Neural crest cell (in vitro differentiated cells): ENCODE measurements at places on chromosomes 1 and 21. TPM values are rescaled to one million over a fixed set of nuclear protein-coding genes. Genes with fewer than 3 reads are reported as not detected.

GRCh38 chr1:211013346-211014240 is 120.4 kb downstream of the KCNH1 start:
- no peak for DNase-seq

DNA sequence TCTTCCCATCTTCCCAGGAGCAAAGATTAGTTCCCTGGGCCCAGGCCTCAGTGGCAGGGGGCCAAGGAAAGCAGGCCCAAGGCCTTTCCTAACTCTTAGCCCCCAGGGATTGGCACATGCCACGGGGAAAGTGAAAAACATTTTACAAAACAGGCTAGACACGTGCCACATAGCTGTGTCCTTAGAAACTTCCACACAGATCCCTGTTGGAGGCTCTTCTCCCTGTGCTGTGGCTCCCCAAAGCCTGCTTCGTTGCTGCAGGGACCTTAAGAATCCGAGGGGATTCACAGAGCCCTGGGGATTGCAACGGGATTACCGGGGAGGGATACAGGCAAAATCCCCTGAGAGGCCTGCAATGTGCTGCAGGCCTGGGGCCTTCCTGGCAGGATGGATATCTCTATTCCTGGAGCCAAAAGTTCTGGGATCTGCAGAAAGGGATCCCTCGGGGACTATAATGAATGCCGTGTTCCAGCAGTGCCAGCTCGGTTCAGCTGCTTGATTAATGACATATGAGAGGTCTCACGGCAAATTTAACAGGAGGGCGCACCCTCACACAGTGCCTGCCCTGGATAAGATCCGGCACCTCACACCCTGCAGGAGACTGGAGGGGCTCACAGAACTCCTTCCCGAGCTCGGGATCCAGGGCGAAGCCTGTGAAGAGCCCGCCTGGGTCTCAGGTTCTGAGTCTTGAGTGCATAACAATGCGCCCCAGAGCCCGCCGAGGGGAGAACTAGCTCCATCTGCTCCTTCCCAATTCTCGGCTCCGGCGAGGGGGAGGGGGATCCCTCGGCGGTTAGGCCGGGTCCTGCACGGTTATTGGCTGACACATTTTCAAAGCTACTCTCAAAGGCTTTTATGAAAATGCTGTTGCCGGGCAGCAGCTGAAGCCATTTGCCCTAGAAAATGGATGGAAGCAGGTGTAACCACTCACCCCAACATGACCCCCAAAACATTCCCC is 15.3 kb upstream of the RGS8 start:
- DNase-seq, result peak; percentile 32

GRCh38 chr1:119147661-119148090 is 7.2 kb upstream of the WARS2 start:
- DNase-seq, result no peak

- no peak for DNase-seq
These were observed 43.5 kb upstream of the MROH9 start for GRCh38 chr1:170891872-170892271.

DNA sequence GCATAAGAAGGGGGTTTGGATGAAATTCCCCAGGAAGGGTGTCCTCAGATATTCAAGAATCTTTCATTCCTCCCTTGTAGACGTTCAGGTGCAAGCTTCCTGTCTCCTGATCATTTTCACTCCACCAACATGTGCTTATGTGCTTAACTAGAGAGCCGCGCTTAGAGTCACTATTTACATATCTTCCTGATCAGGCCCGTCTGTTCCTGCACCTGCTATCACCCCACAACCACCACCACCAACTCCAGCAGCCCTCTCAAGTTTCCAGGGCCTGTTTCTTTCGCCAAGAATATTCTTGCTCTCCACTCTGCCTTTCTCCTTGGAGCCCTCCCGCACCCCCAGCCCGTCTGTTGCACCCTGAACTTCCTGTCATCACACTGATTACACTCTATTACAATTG is 113.4 kb downstream of the SPSB1 start:
- no peak for DNase-seq

GRCh38 chr21:44439211-44439600 is 16.1 kb upstream of the LRRC3 start:
- no peak for DNase-seq

GRCh38 chr21:46165098-46165497 is 9.7 kb upstream of the FTCD start:
- DNase-seq, result no peak

- DNase-seq, result no peak
These were observed 36.2 kb upstream of the RCSD1 start for GRCh38 chr1:167593860-167594259.

DNA sequence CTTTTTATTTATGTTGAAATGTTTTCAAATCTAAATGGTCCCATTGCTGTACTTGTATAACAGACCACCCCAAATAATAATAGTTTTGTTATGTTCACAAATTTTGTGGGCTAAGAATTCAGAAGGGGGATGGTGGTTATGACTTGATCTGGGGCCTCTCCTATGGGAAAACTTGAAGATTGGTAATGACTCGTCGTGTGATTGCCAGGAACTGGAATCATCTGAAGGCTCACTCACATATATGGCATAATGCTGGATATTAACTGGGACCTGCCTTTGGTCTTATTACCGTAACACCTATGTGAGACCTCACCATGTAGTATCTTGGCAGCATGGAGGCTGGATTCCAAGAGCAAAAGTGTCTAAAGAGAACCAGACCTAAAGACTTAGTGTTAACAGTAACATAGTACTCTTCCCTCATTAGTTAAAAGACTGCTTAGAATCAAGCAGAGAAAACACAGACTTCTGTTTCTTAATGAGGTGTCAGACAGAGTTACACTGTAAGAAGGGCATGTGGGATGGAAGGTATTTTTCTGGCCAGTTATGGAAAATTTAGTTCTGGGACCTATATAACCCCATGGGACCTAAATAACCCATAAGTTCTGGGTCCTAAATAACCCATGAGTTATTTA is 11.9 kb downstream of the LYPLAL1 start:
- DNase-seq, result no peak

- peak; percentile 54 for DNase-seq
These were observed 9.1 kb downstream of the TTC22 start for GRCh38 chr1:54791880-54792522.

DNA sequence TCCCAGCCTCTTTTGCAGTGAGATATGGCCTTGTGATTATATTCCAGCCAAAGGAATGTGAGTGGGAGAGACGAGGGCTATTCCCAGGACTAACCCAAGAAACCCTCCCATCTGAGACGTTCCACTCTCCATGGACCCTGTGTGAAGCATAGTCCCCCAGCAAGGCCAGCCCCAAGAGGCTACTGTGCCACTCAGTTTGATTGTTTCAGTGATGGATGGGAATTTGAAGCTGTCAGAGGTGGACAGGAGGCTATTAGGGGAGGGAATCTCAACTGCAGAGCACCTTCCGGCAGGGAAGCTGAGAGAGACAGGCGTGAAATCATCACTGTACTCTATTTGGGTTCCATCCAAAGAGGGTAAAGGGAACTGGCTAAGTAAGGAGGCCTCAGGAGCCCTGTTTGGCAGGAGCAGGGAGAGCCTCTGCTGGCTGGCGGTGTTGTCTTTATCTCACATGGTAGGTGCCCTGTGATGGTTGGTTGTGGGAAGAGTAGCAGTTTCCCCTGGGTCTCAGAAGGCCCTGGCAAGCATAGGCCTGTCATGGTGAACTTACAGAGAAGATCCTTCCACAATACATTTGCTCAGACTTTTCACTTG is 3.4 kb upstream of the TEX35 start:
- no peak for DNase-seq

DNA sequence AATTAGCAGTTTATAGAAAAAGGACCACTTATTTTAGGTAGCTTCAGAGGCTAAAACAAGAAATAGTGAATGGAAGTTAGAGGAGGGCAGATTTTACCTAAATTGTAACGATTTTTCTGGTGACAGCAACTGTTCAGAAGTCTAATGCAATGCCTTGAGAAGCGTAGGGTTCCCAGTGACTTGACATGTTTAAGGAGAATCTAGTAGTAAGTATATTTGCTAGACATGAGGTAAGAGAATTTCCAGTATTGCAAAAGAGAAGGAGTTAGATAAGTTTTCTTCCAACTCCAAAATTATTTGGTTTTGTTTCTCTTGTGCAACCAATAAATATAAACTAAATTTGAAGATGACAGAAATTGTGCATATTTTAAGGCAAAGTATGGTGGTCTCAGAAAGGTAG is 140.0 kb downstream of the SMYD3 start:
- DNase-seq, result no peak

DNA sequence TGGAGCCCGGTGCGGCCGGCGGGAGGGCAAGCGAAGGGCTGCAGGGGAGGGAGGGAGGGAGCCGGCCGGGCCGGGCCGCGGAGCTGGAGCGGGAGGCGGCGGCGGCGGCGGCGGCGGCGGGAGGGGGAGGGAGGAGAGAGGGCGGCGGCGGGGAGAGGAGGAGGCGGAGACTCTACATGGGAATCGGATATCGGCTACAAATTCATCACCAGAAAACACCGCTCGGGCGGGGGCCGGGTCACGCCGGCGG is at the start of gene AKT3:
AKT3 (minus strand) TSS at position 42 of the 250 bp plus-strand sequence. CDS start 7,073 bp downstream, outside the sequence.
- DNase-seq, result peak; percentile 67

- no peak for DNase-seq
These were observed 174.1 kb upstream of the EDN2 start for GRCh38 chr1:41658431-41659158.

- no peak for DNase-seq
These were observed 439.5 kb downstream of the PLPP3 start for GRCh38 chr1:56139836-56140235.

GRCh38 chr1:152907686-152908601 is at the start of gene IVL:
TSS of gene IVL (plus strand) at chr1:152908546. CDS start at chr1:152909798, 1,252 bp downstream.
- DNase-seq, result no peak

DNA sequence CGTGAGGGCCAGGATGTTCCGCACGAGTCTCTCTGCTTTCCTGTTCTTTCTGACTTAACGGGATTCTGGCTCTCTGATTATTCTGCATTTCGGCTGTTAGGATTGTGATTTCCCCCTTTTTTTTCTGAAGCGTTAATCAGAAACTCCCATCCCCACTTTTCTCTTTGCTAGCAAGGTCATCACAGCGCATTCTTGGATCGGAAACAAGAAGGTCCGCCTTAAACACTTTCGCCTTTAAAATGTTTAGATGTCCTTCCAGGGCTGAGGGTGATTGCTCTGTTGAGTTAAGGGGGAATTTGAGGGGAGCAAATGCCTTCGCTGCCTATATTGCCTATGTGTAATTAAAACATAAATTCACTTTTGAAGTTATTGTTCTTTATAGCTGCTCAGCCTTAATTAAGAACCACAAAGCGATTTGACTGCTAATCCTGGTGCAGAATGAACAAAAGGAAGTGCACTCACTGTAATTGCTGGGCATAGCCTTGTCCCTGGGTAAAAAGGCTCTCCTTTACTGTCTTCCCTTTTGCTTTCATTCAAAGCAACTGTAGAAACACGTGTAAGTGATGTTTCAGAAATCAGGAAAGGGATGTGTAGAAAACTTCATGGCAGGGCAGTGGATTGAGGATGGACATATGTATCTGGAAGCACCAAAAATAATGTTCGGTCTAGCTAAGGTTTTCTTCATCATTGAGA is 1.2 kb downstream of the LAMC1 start:
- no peak for DNase-seq

- no peak for DNase-seq
These were observed 18.6 kb upstream of the PADI1 start for GRCh38 chr1:17186216-17186909.

GRCh38 chr1:45266151-45266801 is 59.9 kb upstream of the ZSWIM5 start:
- DNase-seq, result no peak

- no peak for DNase-seq
These were observed 128.0 kb downstream of the PRRX1 start for GRCh38 chr1:170791941-170792340.

- DNase-seq, result no peak
These were observed 18.2 kb downstream of the GPR88 start for GRCh38 chr1:100556181-100556580.

DNA sequence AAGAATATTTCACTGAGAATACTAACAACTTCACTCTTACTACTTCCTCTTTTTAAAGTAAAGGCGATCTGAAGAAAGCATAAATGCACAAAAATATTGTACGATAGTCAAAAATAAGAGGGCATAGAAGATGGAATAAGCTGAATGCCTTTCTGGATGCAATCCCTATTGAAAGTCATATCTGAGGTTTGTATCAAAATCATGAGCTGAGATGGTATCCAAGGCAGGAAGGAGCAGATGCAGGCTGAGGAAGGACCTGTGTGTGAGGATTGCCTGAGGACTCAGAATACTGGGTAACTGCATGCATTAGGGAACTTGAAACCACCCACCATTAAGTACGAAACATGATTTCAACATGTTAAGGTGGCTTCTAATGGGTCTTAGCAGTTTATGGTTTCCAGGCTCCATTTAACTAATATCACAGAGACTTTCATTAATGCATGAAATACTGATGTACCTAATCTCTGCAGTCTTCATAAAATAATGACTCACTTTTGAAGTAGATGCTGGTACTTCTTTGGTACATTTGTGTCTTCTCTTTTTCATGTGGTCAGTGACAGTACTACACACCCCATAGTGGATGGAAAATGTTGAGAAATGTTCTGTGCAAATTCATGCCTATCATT is 29.6 kb upstream of the RGS1 start:
- no peak for DNase-seq

DNA sequence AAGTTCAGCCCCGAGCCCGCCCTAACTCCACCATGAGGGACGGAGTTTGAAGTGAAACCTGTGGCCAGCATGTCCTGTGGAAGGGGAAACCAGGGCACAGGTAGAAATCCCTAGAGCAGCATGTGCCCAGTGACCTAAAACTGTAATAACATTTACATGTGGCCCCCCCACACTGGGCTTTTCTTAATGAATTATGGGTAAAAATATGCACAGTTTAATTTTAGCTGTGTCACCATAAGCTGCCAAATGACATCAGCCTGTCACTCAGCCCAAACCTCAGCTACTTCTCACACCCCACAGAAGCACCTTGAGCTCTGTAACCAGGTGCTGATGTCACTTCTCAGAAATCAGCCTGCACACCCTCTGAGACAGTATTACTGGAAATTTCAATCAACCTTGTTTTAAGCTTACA is 50.0 kb upstream of the SLC19A1 start:
- DNase-seq, result no peak

Gene WDR47
- total RNA-seq, result 18.0 and 19.0 TPM in 2 replicates

Gene S100A7A
- total RNA-seq, result not detected in 2 replicates

Gene AGPAT3
- 37.3 and 40.3 TPM in 2 replicates for total RNA-seq

Gene SEMA4A
- total RNA-seq, result 1.3 and 2.1 TPM in 2 replicates

Gene RHD
- 0.07 TPM in 1 of 2 replicates, not detected in the other for total RNA-seq

Gene TTC22
- not detected in 2 replicates for total RNA-seq

Gene KLF17
- 0.34 TPM in 1 of 2 replicates, not detected in the other for total RNA-seq
